Activated T-cell treated with anti-CD3 and anti-CD28 coated beads for 4 hours (primary cell): ENCODE measurements at places on chromosomes 1 and 21.

DNA sequence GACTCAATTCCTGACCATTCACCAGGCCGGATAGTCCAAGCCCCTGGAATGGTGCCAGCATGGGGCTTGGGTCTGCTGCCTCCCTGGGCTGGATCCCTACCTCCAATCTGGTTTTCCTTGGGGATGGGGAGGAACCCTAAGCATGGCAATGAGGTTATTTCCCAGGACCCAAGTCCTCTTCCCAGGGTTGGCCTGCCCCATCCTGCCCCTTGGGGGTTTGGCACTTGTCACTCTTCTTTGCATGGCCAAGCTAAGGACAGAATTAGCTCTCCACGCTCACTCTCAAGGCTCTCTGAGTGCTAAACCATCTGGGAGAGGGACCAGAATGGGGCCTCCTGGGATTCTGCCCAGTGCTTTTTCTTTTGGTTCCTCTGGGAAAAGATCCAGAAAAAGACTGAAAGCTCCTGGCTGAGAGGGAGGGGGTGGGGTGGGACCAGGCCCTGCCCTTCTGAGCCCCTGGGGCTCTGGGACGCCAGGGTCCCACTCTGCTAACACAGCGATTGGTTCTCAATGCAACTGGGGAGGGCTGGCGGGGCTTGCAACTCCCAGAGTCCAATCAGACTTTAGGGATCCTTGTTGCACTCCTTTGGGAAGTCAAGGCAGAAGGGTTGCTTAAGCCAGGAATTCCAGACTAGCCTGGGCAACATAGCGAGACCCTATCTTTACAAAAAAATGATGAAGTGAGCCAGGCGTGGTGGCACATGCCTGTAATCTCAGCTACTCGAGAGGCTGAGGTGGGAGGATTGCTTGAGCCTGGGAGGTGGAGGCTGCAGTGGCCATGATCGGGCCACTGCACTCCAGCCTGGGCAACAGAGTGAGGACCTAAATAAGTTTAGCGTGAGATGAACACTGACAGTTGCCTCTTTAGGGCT, 52.7 kb downstream of the DHRS3 start:
- DNase-seq: no peak

DNA sequence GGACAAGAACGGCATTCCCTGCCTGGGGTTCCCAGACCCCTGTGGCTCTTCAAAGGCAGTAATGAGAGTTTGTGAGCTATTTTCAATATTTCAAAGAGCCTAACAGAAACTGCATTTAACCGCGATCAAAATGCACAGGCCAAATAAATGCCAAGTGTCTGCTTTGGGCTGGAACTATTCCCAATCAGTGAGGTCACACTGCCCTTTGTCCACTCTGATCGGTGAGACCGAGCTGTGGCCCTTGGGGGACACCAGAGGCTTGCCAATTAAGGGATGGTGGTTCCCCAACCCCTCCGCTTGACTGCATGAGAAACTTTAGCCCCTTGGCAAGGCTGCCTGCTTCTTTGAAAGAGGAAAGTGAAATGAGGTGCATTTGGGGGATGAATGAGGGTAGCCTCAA, 20.3 kb downstream of the CSMD2 start:
- DNase-seq: no peak

- DNase-seq: no peak
These were observed 63.2 kb downstream of the NENF start for GRCh38 chr1:212495766-212496494.

- DNase-seq: no peak
These were observed 20.8 kb downstream of the PPFIA4 start for GRCh38 chr1:203046984-203047630.

GRCh38 chr1:176949033-176949662, 215.4 kb downstream of the ASTN1 start:
- no peak for DNase-seq

GRCh38 chr1:44499306-44499705, 94.3 kb downstream of the RNF220 start:
- DNase-seq: no peak

- no peak for DNase-seq
These were observed 45.7 kb downstream of the RNF11 start for GRCh38 chr1:51281807-51282206.

DNA sequence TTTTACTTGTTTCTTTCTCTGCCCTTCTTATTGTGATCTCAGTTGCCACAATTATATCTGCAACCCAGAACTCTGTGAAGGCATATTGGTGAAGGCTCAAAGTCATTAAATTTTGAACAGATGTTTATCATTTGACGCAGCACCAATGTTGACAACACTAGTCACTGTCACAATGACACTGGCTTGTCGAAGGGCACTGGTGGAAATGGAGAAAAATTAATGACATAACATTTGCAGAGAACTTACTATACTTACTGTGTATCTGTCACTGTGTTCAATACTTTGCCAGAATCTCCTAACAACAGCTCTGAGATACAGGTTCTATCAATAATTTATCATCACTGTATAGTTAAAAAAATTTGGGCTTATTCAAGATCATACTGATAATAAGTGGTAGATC, 1213.7 kb downstream of the NCAM2 start:
- DNase-seq: no peak

- no peak for DNase-seq
These were observed 263.9 kb downstream of the NTNG1 start for GRCh38 chr1:107404756-107405155.

- no peak for DNase-seq
These were observed 13.3 kb upstream of the CPT2 start for GRCh38 chr1:53183095-53183990.

DNA sequence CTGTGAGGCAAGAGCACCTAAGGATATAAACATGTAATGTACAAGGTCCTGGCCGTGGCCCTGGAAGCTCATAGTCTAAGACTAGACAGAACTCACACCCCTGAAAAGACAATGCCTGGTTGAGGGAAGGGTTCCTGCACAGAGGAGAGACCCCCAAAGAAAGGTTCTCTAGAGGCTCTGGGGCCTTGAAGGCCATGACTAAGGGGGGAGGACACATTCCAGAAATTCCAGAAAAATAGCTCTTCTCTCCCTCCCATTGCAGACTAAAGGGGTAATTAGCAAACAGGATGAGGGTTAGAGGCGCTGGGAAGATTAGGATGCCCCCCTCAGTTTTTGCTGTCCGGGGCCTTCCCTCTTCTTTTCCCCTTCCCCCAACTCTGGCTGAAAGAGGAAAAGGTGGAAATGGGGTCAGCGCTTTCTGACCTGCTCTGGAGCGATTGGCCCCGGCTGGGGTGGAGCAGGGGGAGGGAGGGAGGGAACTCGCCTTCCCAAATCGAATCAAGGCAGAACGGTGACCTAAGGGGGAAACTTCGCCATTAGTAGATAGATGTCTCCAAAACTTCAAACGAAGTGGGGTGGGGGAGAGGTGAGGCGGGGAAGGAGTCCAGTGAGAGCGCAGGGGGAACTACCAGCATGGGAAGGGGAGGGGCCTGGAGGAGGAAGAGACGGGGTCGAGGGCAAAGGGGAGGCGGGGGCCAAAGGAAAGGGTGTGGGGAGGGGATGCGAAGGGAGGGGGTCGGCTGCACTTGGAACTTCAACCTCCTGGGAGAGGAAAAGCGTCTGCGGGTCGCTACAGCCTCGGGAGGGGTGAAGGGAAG, 11.8 kb downstream of the PAX7 start:
- no peak for DNase-seq

DNA sequence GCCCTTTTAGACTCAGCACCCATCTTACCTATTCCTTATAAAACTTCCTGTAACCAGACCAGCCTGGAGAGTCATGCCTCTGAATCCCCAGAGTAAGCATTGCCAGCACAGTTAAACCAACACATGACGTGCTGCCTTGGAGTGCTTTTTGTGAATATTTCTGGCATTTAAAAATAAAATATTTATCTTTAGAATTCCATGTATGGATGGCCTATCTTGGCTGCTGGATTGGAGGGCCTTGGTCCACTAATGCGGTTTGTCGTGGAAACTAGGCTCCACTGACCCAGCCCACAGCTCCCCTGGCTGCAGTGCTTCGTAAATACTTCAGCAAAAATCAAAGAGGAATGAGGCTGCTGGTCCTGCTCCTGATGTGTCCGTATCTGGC, 17.5 kb downstream of the MTARC1 start:
- DNase-seq: no peak

GRCh38 chr21:41966872-41967621, 13.2 kb upstream of the C2CD2 start:
- no peak for DNase-seq

DNA sequence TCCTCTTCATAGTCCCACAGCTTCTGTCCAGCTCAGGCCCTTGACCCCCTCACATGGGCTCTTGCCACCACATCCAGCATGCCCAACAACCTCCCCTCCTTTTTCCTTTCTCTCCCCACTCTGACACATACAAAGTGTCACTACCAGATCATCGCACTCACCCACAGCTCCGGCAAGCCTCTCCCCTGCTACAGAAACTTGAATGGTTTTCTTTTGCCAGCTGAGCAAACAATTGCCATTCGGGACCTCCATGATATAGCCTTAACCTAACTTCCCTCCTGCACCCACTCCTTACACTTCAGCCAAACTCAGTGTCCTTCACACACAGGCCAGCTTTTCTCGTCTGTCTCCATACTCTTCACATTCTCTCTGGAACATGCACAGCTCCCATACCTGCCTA, 43.3 kb downstream of the MAB21L3 start:
- no peak for DNase-seq

- no peak for DNase-seq
These were observed 33.5 kb upstream of the UTS2 start for GRCh38 chr1:7886405-7886745.

DNA sequence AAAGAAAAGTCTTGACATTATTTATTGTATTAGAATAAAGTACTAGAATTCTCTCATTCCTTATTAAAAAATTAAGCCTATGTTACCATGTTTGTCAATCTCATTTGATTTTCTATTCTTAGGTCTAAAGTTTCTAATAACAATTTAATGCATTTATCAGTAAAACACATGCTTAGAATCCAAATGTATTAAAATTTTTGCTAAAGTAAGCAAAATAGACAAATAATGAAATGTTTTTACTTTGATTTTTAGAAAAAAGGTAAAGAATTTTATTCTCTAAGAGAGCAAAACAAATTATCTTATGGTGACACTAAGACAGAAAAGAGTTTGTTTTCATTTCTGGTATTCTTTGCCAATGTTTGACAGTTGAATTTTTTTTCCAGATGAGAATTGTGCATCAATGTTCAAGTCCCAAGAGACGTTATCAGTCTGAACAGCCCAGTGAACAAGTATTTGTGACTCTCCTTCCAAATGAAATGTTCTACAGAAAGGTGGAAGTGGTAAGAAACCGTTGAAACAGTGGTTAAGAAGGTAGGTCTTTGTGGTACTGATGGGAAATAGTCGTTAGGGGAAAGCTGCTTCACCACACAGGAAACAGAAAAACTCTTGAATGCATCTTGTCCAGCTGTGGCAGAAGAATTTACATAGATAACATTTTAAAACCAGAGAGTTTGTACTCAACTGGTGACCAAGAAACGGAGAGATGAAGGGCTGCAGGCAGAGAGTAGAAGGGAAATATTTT, 402.5 kb downstream of the PTPRC start:
- no peak for DNase-seq

DNA sequence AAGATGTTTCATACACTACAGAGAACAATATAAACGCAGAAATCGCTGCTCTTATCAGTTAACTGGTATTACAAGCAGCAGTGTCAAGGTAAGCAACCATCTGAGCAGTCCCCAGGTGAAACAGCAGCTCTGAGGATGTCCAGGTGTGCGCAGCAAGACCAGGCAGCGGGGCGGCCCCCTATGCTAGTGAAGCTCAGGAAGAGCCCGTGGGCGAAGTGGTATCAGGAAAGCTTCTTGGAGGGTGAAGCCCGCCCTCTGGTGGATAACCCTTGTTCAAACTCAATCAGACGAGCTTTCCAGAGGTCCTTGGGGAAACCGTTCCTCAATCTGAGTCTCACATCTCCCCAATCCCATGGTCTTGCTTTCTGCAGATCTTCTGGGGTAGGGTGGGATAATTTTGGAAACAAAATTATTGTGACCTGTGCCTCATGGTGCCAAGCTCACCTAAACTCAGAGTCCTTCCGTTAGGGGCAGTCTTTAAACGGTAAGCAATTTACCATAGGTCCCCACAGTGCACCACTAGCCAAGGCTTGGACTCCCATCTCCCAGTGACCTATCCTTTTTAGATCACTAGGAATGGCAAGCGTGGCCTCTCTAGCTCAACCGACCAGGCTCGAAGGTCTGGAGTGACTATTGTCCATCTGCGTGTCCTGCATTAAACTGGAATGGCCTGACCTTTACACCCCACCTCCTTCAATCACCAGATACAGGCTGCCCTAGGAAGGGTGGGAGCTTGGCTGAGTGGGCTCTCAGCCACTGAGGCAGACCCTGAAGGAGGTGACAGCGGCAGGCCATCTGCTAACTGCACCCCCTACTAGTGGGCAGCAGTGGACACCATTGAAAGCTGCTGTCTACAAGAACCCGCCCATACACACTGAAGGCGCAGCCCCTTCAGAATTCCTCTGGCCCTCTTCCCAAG, 13.6 kb upstream of the FAM110D start:
- peak; percentile 62 for DNase-seq

DNA sequence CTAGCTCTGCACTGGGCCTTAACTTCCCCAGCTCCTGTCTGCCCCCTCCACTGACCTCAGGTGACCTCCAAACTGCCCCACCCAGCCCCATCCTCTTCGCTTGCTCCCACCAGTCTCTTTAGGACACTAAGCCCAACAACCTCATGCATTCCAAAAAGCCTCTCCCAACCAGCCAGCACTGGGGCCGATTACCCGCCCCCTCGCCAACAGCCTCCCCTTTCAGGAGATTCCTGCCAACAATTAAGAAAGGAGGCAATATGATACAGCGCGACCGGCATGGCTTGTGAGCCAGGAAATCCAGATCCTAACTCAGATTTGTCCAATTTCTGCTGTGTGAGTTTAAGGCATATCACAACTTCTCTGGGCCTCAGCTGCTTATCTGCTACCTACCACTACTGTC, 14.7 kb downstream of the KANK4 start:
- no peak for DNase-seq

DNA sequence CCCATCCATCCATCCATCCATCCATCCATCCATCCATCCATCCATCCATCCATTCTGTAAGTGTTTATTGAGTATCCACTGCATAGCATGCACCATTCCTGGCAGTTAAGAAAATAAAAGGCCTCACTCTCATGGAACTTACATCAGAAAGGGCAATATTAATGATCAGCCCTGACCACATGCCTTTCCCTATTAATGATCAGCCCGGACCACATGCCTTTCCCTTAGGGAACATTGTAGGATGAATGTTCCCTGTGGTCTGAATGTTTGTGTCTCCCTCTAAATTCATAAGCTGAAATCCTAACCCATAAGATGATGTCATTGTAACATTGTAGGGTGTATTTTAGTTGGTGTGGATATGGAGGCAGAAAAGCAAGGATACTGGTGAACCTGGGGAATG, 365.8 kb downstream of the KIF26B start:
- no peak for DNase-seq

DNA sequence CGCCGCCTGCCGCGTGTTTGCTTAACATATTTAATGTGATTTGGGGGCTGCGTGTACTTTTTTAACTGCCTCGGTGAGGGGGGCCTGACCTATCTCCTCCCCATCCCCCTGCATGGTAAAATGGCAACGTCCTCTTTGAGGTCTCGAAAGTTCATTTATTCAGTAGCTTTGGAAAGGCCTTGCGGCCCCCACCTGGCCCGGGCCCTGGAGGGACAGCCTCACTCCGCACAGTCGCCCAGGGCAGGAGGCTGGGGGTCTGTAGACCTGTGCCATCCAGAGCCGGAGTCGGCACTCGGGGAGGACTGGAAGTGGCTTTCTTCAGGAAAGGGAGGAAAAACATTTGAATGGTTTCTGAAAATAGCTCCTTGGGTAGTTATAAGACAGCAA, 38.0 kb upstream of the ACTRT2 start:
- no peak for DNase-seq
